ENCODE measurements at places on chromosomes 5 and 9.

- peaks cover 27% of the 10 kb centered on the region for H3K4me1 ChIP-seq
- H3K36me3 ChIP-seq, result peaks cover 14% of the 10 kb centered on the region
- no peak overlapping the region for H3K4me3 ChIP-seq
- no peak for DNase-seq
- H3K27me3 ChIP-seq, result no peaks in the 10 kb centered on the region
Observed at GRCh38 chr5:172446336-172447051, 7.8 kb downstream of the SH3PXD2B start.

DNA sequence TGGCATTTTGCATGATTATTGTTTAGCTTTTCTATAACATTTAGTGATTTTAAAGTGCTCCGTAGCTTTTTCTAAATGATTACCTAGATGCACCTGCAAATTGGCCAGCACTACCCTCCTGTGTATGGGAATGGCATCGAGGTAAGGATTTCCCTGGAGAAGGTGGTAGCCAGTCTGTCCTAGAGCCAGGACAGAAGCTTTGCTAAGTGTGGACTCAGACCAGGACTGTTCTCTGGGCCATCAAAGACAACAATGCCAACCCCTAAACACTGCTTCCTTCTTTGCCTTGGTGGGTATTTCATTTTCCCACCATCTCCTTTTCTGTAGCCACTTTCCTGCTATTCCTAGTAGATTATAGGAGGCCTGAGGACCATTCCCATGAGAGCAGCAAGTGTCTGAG, 53.0 kb downstream of the CD180 start:
- H3K27me3 ChIP-seq, result no peaks in the 10 kb centered on the region
- no peak overlapping the region for H3K4me3 ChIP-seq
- H3K4me1 ChIP-seq, result peaks cover 2% of the 10 kb centered on the region

GRCh38 chr9:31119890-31120454, 1264.5 kb upstream of the ACO1 start:
- no peaks in the 10 kb centered on the region for H3K4me1 ChIP-seq
- no peak overlapping the region for H3K27ac ChIP-seq
- DNase-seq, result no peak
- no peaks in the 10 kb centered on the region for H3K36me3 ChIP-seq
- no peaks in the 10 kb centered on the region for H3K27me3 ChIP-seq
- no peak overlapping the region for H3K4me3 ChIP-seq

GRCh38 chr5:134122530-134122929, 8.0 kb downstream of the TCF7 start:
- H3K36me3 ChIP-seq, result peaks cover 3% of the 10 kb centered on the region
- peaks cover 14% of the 10 kb centered on the region for H3K4me1 ChIP-seq
- no peak overlapping the region for H3K4me3 ChIP-seq
- no peak overlapping the region for H3K27ac ChIP-seq
- H3K27me3 ChIP-seq, result no peaks in the 10 kb centered on the region

GRCh38 chr9:16126042-16126441, 573.2 kb downstream of the CCDC171 start:
- H3K36me3 ChIP-seq, result no peaks in the 10 kb centered on the region
- no peak overlapping the region for H3K27ac ChIP-seq
- peaks cover 3% of the 10 kb centered on the region for H3K4me1 ChIP-seq
- peak; percentile 40 for DNase-seq
- H3K4me3 ChIP-seq, result no peak overlapping the region

GRCh38 chr5:72390836-72391235, 70.7 kb downstream of the PTCD2 start:
- no peaks in the 10 kb centered on the region for H3K36me3 ChIP-seq
- no peak overlapping the region for H3K4me3 ChIP-seq
- H3K27me3 ChIP-seq, result no peaks in the 10 kb centered on the region
- no peak overlapping the region for H3K27ac ChIP-seq
- H3K4me1 ChIP-seq, result peaks cover 11% of the 10 kb centered on the region
- no peak for DNase-seq

- no peaks in the 10 kb centered on the region for H3K27me3 ChIP-seq
- H3K4me3 ChIP-seq, result no peak overlapping the region
- H3K36me3 ChIP-seq, result no peaks in the 10 kb centered on the region
- no peaks in the 10 kb centered on the region for H3K4me1 ChIP-seq
- H3K27ac ChIP-seq, result no peak overlapping the region
Observed at GRCh38 chr5:92309336-92309991, 926.3 kb upstream of the ARRDC3 start.

GRCh38 chr9:130398487-130399240, 46.1 kb upstream of the ASS1 start:
- no peak for DNase-seq
- no peak overlapping the region for H3K27ac ChIP-seq
- peaks cover 39% of the 10 kb centered on the region for H3K27me3 ChIP-seq
- H3K4me1 ChIP-seq, result no peaks in the 10 kb centered on the region
- no peaks in the 10 kb centered on the region for H3K36me3 ChIP-seq

DNA sequence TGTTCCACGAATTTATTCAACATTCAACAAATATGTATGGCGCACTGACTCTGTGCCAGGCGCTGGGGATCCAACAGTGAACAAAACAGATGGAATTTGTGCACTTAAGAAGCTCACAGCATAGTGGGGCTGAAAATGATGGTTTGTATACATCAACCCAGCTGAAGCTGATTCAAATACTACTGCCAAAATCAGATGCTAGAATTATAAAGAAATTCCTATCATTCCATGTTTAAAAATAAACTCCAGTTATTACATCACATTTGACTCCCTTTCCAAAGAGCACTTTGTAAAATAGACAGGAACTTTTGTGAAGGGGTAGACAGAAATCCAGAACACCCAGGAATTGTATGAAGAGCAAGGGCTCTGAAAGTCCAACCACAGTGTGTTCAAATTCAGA, 54.1 kb downstream of the ZNF608 start:
- H3K36me3 ChIP-seq, result no peaks in the 10 kb centered on the region
- no peak overlapping the region for H3K4me3 ChIP-seq
- peak; percentile 91 for DNase-seq
- H3K27ac ChIP-seq, result no peak overlapping the region

- H3K36me3 ChIP-seq, result no peaks in the 10 kb centered on the region
- no peak overlapping the region for H3K4me3 ChIP-seq
- H3K4me1 ChIP-seq, result no peaks in the 10 kb centered on the region
- H3K27me3 ChIP-seq, result no peaks in the 10 kb centered on the region
- H3K27ac ChIP-seq, result no peak overlapping the region
Observed at GRCh38 chr9:86454701-86455615, 100.7 kb upstream of the TUT7 start.

DNA sequence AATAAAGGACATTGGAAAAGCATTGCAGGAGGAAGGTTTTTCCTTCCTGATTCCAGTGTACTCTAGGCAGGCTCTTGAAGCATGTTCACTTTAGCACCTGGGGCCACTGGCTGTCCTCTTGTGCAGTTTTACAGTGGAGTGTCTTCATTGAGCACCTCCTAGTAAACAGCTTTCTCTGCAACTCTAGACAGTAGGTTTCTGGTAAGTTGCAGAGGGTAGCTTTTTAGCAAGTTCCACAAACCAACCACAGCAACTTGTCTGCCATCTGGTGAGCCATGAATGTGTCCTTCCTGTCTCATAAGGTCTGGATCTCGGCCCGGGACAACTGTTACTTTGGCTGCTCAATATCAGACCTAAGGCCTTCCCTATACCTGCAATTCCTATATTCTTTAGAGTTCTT, 488.0 kb downstream of the MAN2A1 start:
- no peak overlapping the region for H3K4me3 ChIP-seq
- no peak for DNase-seq
- H3K27me3 ChIP-seq, result no peaks in the 10 kb centered on the region
- no peaks in the 10 kb centered on the region for H3K4me1 ChIP-seq
- H3K36me3 ChIP-seq, result no peaks in the 10 kb centered on the region

GRCh38 chr9:95773053-95773418, 102.5 kb upstream of the ERCC6L2 start:
- H3K27ac ChIP-seq, result peak overlapping the region; percentile 19
- DNase-seq, result peak; percentile 61
- H3K27me3 ChIP-seq, result peaks cover 26% of the 10 kb centered on the region
- no peaks in the 10 kb centered on the region for H3K36me3 ChIP-seq
- peaks cover 25% of the 10 kb centered on the region for H3K4me1 ChIP-seq
- no peak overlapping the region for H3K4me3 ChIP-seq

- no peak overlapping the region for H3K27ac ChIP-seq
- no peaks in the 10 kb centered on the region for H3K27me3 ChIP-seq
- peak; percentile 52 for DNase-seq
- peaks cover 13% of the 10 kb centered on the region for H3K4me1 ChIP-seq
- H3K4me3 ChIP-seq, result no peak overlapping the region
- peaks cover 3% of the 10 kb centered on the region for H3K36me3 ChIP-seq
Observed at GRCh38 chr9:120446671-120447070, 133.3 kb downstream of the CDK5RAP2 start.

GRCh38 chr5:8247049-8247899, 378.3 kb downstream of the MTRR start:
- H3K27me3 ChIP-seq, result no peaks in the 10 kb centered on the region
- no peaks in the 10 kb centered on the region for H3K36me3 ChIP-seq
- no peak overlapping the region for H3K27ac ChIP-seq
- H3K4me1 ChIP-seq, result no peaks in the 10 kb centered on the region

DNA sequence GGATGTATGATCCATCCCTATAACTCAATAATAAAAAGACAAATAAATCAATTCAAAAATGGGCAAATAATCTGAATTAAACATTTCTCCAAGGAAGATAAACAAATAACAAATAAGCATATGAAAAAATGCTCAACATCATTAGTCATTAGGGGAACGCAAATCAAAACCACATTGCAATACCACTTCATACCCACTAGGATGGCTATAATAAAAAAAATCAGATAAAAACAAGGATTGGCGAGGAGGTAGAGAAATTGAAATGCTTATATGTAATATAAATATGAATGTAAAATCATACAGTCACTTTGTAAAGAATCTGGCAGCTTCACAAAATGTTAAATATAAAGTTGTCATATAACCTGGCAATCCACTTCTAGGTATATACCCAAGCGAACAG, 52.3 kb upstream of the TBCA start:
- peaks cover 34% of the 10 kb centered on the region for H3K27me3 ChIP-seq
- DNase-seq, result no peak
- no peak overlapping the region for H3K27ac ChIP-seq
- no peak overlapping the region for H3K4me3 ChIP-seq

GRCh38 chr5:127412698-127413097, 104.7 kb upstream of the PRRC1 start:
- no peak overlapping the region for H3K27ac ChIP-seq
- no peaks in the 10 kb centered on the region for H3K36me3 ChIP-seq
- no peaks in the 10 kb centered on the region for H3K4me1 ChIP-seq
- peaks cover 7% of the 10 kb centered on the region for H3K27me3 ChIP-seq
- no peak for DNase-seq
- no peak overlapping the region for H3K4me3 ChIP-seq

- H3K4me3 ChIP-seq, result no peak overlapping the region
- H3K27ac ChIP-seq, result no peak overlapping the region
- no peaks in the 10 kb centered on the region for H3K36me3 ChIP-seq
- H3K4me1 ChIP-seq, result no peaks in the 10 kb centered on the region
Observed at GRCh38 chr9:135349212-135350002, 130.2 kb upstream of the PPP1R26 start.

DNA sequence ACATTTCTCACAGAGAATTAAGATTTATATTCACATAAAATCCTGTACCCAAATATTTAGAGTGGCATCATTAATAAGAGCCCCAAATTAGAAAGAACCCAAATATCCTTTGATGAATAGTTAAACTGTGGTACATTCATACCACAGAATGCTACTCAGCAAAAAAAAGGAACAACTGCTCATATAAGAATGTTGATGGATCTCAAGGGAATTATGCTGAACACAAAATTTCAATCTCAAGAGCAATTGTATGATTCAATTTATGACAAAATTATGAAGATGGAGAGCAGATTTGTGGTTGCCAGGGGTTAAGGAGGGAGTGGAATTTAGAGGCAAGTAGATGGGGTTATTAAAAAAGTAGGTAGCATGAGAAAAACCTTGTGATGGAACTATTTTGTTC, 4.5 kb upstream of the PAIP1 start:
- H3K27me3 ChIP-seq, result no peaks in the 10 kb centered on the region
- H3K4me3 ChIP-seq, result no peak overlapping the region
- no peaks in the 10 kb centered on the region for H3K36me3 ChIP-seq
- no peak overlapping the region for H3K27ac ChIP-seq
- DNase-seq, result no peak
- peaks cover 10% of the 10 kb centered on the region for H3K4me1 ChIP-seq

DNA sequence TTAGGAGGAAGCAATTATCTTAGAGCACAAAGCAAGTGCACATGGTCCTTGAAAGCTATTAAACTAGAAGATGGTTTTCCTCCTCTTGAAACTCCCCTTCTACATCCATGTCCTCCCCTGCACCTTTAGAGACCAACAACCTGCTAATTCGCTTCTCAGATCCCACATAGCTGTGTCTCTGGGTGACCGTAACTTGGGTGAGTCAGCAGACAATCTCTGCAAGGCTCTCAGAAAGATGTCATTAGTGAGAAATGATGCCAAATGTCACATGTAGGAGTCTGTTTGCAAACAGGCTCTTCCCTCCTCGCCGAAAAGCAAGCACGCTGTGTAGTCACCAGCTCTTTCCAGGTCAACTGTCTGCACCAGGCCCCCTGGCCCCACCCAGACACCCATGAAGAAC, 291.8 kb downstream of the SLIT3 start:
- H3K27ac ChIP-seq, result no peak overlapping the region
- no peaks in the 10 kb centered on the region for H3K36me3 ChIP-seq
- no peak for DNase-seq
- no peaks in the 10 kb centered on the region for H3K27me3 ChIP-seq
- H3K4me1 ChIP-seq, result no peaks in the 10 kb centered on the region

DNA sequence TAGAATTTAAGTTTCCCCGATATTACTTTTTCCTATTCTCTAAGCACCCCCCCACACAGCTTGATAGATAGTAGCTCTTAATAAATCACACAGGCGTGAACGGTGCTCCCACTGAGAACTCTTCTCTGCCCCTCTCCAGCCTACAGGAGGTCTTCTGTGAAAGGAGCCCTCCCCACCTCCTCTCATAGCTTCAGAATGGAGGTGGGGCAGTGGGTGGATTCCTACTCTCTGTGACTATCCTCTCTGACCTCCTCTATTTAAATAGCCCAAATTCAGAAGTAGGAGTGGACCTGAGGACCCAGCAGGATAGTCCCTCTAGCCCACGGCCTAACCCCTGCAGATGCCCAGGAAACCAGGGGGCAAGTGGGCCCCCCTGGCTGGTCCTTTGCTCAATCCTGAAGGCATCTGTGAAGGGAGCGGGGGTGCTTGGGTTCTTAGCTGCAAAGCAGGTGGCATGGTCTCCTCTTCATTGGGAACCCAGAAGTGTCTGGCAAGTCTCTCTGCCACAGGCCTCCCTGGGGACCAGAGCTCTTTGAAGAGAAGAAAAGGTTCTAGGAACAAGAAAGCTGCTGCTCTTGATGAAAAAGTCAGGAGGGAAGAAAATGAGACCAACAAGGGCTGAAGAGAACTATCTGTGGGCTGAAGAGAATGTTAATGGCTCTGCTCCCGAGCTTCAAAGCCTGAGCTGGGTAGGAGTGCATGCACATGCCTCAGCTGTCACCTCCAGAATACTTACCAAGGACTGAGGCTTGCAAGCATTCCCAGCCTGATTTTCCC, 21.1 kb upstream of the HSPA9 start:
- H3K4me3 ChIP-seq, result no peak overlapping the region
- no peak overlapping the region for H3K27ac ChIP-seq
- no peaks in the 10 kb centered on the region for H3K4me1 ChIP-seq
- H3K36me3 ChIP-seq, result no peaks in the 10 kb centered on the region

- DNase-seq, result no peak
- no peak overlapping the region for H3K27ac ChIP-seq
- H3K4me3 ChIP-seq, result no peak overlapping the region
- no peaks in the 10 kb centered on the region for H3K4me1 ChIP-seq
- no peaks in the 10 kb centered on the region for H3K27me3 ChIP-seq
Observed at GRCh38 chr9:74554751-74555419, 57.8 kb downstream of the RORB start.

All from IMR-90 (cell line).